Thoracic aorta endothelial cell (primary cell): ENCODE measurements at places on chromosomes 2 and 18. TPM values are rescaled to one million over a fixed set of nuclear protein-coding genes. Genes with fewer than 3 reads are reported as not detected.

TNFRSF11A gene
- total RNA-seq: 3.6 and 5.5 TPM in 2 replicates

COL6A3 gene
- total RNA-seq: 0.72 and 1.7 TPM in 2 replicates

FIGN gene
- 4.0 and 6.5 TPM in 2 replicates for total RNA-seq

FHL2 gene
- total RNA-seq: 81.8 and 110 TPM in 2 replicates

ANKRD62 gene
- total RNA-seq: not detected in 2 replicates

PLEK gene
- 0.13 and 0.22 TPM in 2 replicates for total RNA-seq

GREB1 gene
- total RNA-seq: 0.13 TPM in 1 of 2 replicates, not detected in the other

SEPTIN10 gene
- total RNA-seq: 156 and 185 TPM in 2 replicates

C2orf80 gene
- total RNA-seq: not detected in 2 replicates

DQX1 gene
- 0.13 TPM in 1 of 2 replicates, not detected in the other for total RNA-seq

IL18RAP gene
- total RNA-seq: 0.07 TPM in 1 of 2 replicates, not detected in the other

PMAIP1 gene
- 15.7 and 16.6 TPM in 2 replicates for total RNA-seq

METTL8 gene
- total RNA-seq: 48.9 and 50.5 TPM in 2 replicates

GALNT5 gene
- under 0.01 TPM in 1 of 2 replicates, not detected in the other for total RNA-seq

SRD5A2 gene
- total RNA-seq: under 0.01 TPM in 1 of 2 replicates, not detected in the other

PLB1 gene
- total RNA-seq: 0.50 and 0.53 TPM in 2 replicates

KLHL41 gene
- 0.29 and 0.40 TPM in 2 replicates for total RNA-seq

SLC23A3 gene
- total RNA-seq: 1.8 and 2.1 TPM in 2 replicates

PSMA8 gene
- not detected in 2 replicates for total RNA-seq

SH3BP4 gene
- total RNA-seq: 85.7 and 105 TPM in 2 replicates
